ENCODE measurements at places on chromosomes 6 and 20. TPM values are rescaled to one million over a fixed set of nuclear protein-coding genes. Genes with fewer than 3 reads are reported as not detected.

The PLN gene
- 21.1 TPM for total RNA-seq

The HLA-DPA1 gene
- total RNA-seq, result 7.6 TPM

The GRM1 gene
- 2.9 TPM for total RNA-seq

The ERVFRD-1 gene
- total RNA-seq, result not detected

The POM121L2 gene
- not detected for total RNA-seq

The IL17A gene
- not detected for total RNA-seq

The SIRPB2 gene
- total RNA-seq, result 1.2 TPM

The C20orf96 gene
- total RNA-seq, result 12.6 TPM

The CST2 gene
- total RNA-seq, result not detected

The MOG gene
- total RNA-seq, result 0.16 TPM

The ANGPT4 gene
- 0.60 TPM for total RNA-seq

The NAPB gene
- total RNA-seq, result 82.6 TPM

The KIF13A gene
- 68.6 TPM for total RNA-seq

The HLA-DQB1 gene
- 0.27 TPM for total RNA-seq

The DLK2 gene
- total RNA-seq, result 2.6 TPM

The RSPH9 gene
- 1.7 TPM for total RNA-seq

The DACT2 gene
- 15.9 TPM for total RNA-seq

The ZNF133 gene
- total RNA-seq, result 38.3 TPM

The RIMS4 gene
- 12.0 TPM for total RNA-seq

The GGTLC1 gene
- total RNA-seq, result not detected

The ACSS1 gene
- total RNA-seq, result 30.0 TPM

The ARMC12 gene
- total RNA-seq, result 0.38 TPM

The IMPG1 gene
- total RNA-seq, result 68.0 TPM

The MYH7B gene
- total RNA-seq, result 10.7 TPM

The SCRT2 gene
- 4.3 TPM for total RNA-seq

The BFSP1 gene
- 676 TPM for total RNA-seq

The IL20RA gene
- 2.3 TPM for total RNA-seq

The CBLN4 gene
- 0.82 TPM for total RNA-seq

The UNC5CL gene
- total RNA-seq, result 1.2 TPM

The C20orf204 gene
- total RNA-seq, result 1.0 TPM

The SPEF1 gene
- total RNA-seq, result 1.1 TPM

The LST1 gene
- 11.2 TPM for total RNA-seq

The SFTA2 gene
- not detected for total RNA-seq

The PXMP4 gene
- total RNA-seq, result 14.6 TPM

The STX11 gene
- 2.2 TPM for total RNA-seq

The KCNK16 gene
- not detected for total RNA-seq

The SRMS gene
- total RNA-seq, result not detected

The PPP1R3G gene
- total RNA-seq, result 2.8 TPM

All from camera-type eye (tissue), 1 donor.